ENCODE measurements at places on chromosomes 12 and 14.

- no peak for DNase-seq
These were observed 91.7 kb upstream of the FUT8 start for GRCh38 chr14:65320661-65321308.

- DNase-seq: no peak
These were observed 181.8 kb upstream of the MYL2 start for GRCh38 chr12:111102102-111102739.

DNA sequence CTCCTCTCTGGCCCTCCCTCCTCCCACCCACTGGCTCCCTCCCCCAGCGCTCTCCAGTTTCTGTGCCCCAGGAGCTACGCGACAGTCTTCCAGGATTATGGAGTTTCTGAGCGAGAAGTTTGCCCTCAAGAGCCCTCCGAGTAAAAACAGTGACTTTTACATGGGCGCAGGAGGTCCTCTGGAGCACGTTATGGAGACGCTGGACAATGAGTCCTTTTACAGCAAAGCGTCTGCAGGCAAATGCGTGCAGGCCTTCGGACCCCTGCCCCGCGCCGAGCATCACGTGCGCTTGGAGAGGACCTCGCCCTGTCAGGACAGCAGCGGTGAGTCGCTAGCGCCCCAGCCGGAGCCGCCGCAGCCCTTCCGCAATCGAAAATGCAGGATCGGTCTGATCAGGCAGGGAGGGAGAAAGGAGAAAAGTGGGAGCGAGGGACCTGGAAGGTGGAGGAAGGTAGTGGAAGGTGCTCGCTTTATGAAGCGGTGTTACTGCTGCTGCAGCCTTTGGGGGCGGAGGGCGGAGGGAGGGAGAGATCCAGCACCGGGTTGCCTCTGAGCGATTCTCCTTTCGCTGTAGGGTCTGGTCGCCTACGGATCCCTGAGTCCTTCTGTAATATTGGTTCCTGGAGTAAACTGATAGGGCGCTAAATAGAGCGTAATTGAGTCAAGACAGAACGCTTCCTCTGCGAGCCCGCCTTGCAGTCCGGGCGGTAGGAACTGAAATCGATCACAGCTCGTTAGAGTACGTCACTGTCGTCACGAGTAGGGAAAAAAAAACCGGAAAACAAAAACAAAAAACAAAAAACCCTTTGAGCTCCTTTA, at the start of gene ALX1:
ALX1 (plus strand) TSS at position 56 of the 819 bp plus-strand sequence; CDS start at position 98, 42 bp downstream.
- peak; percentile 80 for DNase-seq

- DNase-seq: no peak
These were observed 24.2 kb upstream of the NOVA1 start for GRCh38 chr14:26621807-26622560.

GRCh38 chr12:3476403-3476802, 14.6 kb upstream of the PRMT8 start:
- DNase-seq: no peak

- no peak for DNase-seq
These were observed 19.1 kb downstream of the DACT1 start for GRCh38 chr14:58656671-58657411.
